ENCODE measurements at places on chromosomes 1 and 21.

- no peak for DNase-seq
These were observed 76.6 kb upstream of the HOOK1 start for GRCh38 chr1:59738152-59738551.

DNA sequence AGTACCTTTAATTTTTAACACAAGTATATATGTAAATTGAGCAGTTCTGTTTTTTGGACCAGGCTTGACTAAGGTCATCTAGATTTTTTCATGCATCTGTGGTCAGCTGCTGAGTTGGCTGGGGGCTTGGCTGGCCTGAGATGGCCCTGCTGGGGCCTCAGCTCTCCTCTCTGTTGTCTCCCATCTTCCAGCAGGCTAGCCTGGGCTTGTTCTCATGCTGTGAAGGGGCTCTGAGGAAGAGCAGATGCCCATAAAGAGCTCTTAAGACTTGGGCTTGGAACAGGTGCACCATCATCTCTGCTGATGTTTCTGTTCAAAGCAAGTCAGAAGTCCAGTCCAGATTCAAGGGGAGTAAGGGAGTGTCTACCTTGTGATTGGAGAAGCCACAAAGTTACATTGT, 51.2 kb upstream of the TNR start:
- no peak for DNase-seq

- DNase-seq: no peak
These were observed 1.0 kb downstream of the PDXK start for GRCh38 chr21:43719748-43720538.

DNA sequence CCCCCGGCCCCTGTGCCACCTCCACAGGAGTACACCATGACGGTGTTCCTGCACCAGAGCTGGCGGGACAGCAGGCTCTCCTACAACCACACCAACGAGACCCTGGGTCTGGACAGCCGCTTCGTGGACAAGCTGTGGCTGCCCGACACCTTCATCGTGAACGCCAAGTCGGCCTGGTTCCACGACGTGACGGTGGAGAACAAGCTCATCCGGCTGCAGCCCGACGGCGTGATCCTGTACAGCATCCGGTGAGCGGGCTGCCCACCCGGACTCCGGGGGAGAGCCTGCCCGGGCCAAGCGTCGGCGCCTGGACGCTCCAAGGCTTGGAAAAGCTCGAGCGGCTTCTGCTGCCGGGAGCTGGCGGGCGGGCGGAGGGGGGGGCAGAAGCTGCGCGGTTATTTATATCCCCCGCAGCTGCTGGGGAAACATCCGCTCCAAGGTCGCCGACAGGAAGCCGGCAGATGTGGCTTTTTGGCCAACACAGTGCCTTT, 6.4 kb downstream of the GABRD start:
- DNase-seq: no peak

Measured in activated CD4-positive, alpha-beta T cell treated with anti-CD3 and anti-CD28 coated beads, Interleukin-2, amount 50 U/mL, for 4 hours (primary cell).